ENCODE measurements at places on chromosomes 6 and 20.

- no peak for DNase-seq
These were observed 267.9 kb downstream of the DLL1 start for GRCh38 chr6:170022827-170023619.

GRCh38 chr6:43451348-43451747, 4.0 kb downstream of the DLK2 start:
- DNase-seq = no peak

DNA sequence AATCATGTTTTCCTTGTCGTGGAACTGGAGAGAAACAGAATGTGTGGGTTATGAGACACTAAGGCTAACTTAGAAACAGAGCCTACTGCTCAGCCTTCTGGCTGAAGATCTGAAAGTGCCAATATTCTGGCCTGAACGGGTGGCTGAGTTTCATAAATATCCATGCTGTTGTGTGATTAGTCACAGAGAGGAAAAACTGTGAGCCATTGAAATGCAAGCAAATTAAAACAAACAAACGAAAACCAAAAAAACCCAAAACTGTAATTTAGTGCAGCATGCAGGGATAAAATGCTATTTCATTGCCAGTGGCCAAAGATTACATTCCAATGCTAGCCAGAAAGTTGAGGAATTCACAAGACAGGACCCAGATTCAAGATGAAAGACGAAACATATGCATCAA, 315.1 kb downstream of the UBE3D start:
- DNase-seq = peak; percentile 61

DNA sequence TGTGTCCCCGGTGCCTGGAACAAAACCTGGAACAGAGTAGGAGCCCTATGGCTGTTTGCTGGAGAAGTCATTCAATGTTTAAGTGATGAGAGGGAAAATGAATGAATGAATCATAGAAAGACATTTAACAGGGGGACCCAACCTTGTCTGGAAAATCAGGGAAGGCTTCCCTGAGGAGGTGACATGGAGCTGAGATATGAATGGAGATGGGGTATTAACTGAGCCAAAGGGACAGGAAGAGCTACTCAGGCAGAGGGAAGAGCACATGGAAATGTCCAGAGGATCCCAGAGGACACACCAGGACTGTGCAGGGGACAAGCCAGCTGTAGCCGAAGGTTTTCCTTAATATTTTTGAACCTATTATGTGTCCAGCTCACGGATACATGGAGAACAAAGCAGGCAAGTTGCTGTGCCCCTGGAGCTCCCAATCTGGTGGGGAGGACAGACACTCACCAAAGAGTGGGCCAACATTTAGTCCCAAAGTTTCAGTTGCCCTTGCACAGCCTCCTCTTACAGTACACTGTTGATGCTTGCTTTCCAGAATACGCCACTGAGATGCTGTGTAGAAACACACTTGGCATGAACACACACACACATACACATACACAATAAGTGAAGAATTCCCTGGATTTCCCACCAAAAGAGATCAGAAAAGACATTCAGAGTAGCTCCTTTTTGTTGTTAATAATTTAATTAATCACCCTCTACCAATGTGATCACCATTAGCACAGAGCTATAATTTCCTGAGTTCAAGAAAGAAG, 77.0 kb upstream of the PTPN1 start:
- DNase-seq = no peak

- DNase-seq = no peak
These were observed 4.9 kb upstream of the LRRN4 start for GRCh38 chr20:6058684-6059295.

DNA sequence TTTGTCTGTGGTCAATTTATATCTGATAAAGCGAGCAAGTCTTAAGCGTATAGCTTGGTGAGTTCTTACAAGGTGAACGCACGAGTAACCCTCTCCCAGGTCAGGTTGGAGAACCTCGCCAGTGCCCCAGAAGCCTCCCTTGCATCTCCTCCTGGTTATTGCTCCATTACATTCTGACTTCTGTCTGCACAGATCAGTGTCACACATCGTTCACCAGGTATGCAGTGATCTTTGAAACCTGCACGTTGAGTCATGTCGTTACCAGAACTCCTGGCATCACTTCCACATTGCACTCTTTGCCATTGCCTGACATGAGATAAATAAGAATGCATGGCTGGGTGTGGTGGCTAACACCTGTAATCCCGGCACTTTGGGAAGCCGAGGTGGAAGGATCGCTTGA, 44.2 kb downstream of the AKAP12 start:
- DNase-seq = no peak

GRCh38 chr20:56440346-56441007, 27.9 kb upstream of the RTF2 start:
- DNase-seq = no peak

GRCh38 chr6:152700427-152700826, 2.7 kb downstream of the MYCT1 start:
- no peak for DNase-seq

DNA sequence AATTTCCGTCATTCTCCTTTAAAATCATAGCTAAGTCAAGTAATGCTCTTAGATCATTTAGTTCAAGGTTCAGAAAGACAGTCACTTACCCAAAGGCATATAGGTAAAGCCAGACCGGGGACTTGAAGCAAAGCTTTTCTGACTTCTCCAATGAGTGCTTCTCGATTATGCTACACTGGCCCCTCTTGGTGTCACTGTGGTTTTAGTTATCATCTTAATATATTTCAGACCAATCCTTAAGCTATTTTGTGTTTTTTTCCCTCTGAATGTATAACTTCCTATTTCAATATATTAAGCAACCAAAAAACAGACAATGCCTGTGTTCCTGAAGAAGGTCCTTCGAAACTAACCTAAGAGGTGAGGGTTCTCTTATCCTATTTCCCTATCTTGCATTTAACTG, 3.9 kb downstream of the PRDM1 start:
- DNase-seq = no peak

DNA sequence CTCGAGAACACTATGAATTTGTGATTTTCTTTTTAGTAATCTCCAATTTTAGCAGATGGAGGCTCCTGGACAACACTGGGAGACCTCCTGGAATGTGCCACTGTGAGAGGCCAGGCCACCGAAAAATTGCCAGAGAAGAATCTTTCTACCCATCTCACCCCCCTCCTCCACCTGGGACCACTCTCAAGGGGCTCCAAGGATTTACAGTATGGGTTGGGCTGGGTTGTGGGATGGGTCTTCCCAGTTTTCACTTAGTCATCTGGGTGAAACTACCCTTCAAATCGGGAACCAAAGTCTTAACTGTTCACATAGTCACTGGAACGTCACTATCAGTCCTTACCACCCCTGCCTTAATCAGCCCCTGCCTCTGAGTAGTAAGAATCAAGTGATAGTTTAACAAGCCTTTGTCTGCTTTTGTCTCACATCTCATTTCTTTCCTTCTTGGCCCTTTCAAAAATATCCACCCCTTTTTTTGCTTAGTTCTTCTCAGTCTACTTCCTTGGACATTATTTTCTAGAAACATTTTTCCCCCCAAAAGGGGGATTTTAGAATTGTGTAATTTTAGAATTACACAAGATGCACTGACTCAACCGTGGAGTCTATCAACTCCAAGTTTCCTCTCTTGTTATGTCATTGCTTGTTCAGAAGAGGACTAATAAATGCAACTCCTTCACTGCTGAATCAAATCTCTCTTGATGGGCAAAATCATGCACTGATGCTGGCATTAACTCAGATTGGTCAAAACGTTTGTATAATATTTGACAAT, 148.2 kb upstream of the MOCS1 start:
- DNase-seq = no peak

DNA sequence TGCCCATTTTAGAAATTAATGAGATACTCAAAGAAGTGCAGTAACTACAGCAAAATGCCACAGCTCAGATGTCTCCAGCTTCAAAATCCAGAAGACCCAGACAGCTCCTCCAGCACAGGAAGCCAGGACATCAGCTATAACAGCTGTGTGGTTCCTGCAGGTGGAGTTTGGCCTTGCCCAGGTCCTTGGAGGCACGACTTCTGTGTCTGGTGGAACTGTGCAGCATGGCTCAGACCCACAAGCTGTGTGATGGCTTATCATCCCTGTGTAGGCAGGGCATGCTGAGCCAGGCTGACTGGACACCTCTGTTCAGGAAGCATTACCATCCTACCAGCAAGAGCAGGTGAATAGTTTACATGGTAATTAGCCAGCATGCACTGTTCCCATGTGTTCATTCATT, 26.5 kb upstream of the CD93 start:
- DNase-seq = no peak

GRCh38 chr6:37232430-37233017, 25.0 kb upstream of the TBC1D22B start:
- DNase-seq = no peak

DNA sequence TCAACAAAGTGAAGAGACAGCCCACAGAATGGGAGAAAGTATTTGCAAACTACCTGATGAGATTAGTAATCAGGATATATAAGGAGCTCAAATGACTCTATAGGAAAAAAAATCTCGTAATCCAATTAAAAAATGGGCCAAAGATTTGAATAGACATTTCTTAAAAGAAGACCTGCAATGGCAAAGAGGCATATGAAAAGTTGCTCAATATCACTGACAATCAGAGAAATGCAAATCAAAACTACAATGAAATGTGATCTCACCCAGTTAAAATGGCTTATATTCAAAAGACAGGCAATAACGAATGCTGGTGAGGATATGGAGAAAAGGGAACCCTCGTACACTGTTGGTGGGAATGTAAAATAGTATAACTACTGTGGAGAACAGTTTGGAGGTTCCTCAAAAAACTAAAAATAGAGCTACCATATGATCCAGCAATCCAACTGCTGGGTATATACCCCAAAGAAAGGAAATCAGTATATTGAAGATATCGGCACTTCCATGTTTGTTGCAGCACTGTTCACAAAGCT, 65.0 kb downstream of the TOX2 start:
- no peak for DNase-seq

DNA sequence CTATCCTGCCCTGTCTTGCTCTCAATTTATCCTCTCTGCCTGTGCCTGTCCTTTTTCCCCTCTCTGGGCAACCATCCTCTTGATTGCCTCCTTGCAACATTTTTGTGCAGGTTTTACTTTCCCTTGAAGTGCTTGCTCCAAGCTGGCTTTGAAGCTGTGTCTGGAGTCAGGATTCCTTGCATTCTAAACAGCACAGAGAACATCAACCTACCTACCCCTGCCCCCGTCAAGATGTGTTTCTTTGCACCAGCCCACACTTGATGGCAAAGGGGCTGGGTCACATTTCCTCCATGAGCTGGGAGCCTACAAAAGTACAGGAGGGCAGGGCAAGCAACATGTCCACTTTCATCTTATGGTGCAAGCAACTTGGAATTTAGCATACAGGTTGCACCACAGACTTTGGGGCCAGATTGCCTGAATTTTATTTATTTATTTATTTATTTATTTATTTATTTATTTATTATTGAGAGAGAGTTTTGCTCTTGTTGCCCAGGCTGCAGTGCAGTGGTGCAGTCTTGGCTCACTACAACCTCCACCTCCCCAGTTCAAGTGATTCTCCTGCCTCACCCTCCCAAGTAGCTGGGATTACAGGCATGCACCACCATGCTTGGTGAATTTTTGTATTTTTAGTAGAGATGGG, 206.3 kb downstream of the COL19A1 start:
- no peak for DNase-seq

GRCh38 chr6:70299456-70299855, 3.4 kb downstream of the COL9A1 start:
- no peak for DNase-seq

GRCh38 chr6:35371494-35372262, 29.3 kb downstream of the PPARD start:
- DNase-seq = no peak

- DNase-seq = no peak
These were observed 126.4 kb downstream of the OPRM1 start for GRCh38 chr6:154165478-154165877.

GRCh38 chr20:25196786-25197120, 1.2 kb downstream of the ENTPD6 start:
- no peak for DNase-seq

GRCh38 chr20:63252284-63252711, 2.0 kb downstream of the NKAIN4 start:
- DNase-seq = no peak

GRCh38 chr20:20184706-20185105, 132.4 kb downstream of the CFAP61 start:
- no peak for DNase-seq

DNA sequence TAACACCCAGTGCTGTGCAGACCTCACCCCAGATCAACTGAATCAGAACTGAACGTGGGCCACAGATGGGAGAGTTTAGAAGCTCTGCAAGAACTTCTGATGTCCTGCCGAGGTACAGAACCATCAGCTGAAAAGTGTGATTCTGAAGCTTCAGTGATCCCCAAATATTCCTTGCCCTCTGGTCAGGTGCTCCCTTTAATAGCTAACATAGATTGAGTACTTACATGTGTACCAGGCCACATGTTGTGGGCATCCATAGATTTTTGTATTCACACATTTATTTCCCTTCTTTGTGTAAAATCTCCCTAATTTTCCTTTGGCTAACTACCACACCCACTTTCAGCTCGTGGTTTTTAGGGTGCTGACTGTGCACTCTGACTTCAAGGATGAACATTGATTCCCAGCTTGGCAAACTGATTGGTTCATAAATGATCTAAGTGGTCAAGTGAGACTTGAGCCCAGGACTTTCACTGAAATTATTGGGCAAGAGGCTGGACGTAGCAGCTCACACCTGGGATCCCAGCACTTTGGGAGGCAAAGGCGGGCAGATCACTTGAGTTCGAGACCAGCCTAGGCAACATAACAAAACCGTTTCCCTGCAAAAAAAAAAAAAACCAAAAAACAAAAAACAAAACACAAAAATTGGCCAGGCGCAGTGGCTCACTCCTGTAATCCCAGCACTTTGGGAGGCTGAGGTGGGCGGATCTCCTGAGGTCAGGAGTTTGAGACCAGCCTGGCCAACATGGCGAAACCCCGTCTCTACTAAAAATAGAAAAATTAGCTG, 162.2 kb downstream of the BCAS1 start:
- DNase-seq = no peak

- DNase-seq = peak; percentile 96
These were observed 33.9 kb downstream of the ADTRP start for GRCh38 chr6:11744753-11745152.

DNA sequence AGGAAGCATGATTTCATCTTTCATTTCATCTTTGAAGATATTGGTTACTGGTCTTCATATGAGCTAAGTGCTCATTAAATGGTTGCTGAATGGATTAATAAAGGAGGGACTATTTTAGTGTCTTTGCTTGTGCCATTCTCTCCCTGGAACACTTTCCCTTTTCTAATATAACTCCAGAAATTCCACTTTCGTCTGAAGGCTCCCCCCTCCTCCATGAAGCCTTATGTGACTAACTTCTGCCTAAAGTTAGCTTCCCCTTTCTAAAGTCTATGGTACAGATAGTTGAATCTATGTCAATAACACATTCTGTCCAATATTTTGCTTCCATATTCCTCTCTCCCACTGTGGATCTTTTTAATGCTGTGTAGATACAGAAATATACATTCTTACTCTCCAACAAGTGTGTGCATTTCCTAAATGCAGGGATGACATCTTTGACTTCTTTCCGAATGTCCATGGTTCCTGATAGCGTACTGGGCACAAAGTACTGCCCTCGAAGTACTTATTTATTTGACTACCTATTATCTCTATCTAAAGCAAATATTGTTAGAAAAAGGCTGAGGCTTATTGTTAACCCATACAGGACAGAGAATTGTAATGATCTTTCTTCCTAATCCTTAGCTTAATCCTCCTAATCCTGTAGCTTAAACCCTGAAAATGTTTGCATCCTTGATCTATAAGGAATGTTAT, 84.7 kb upstream of the ELOVL5 start:
- no peak for DNase-seq

Measured in stromal cell of bone marrow (primary cell).